NCI-H345 (cell line): ENCODE measurements at places on chromosomes 4 and X.

DNA sequence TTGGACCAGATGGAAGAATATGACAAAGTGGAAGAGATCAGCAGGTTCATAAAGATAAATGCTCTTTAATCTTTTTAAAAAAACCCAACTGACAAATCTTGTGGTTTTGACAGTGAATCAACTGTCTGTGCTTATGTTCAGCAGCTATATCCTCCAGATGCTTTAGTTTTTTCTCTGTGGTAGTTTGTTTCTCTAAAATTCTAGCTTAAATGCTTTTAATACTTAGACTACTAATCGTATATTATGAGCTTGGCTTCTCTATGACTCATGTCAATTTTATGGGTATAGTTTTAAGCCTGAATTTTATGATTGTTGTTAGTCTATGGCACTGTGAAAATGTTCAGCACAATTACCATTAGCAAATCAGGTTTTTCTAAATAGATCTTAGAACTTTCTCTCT lies 12.9 kb downstream of the HHIP start:
- DNase-seq = no peak

GRCh38 chr4:73650250-73650649 lies 30.0 kb upstream of the RASSF6 start:
- DNase-seq = no peak

DNA sequence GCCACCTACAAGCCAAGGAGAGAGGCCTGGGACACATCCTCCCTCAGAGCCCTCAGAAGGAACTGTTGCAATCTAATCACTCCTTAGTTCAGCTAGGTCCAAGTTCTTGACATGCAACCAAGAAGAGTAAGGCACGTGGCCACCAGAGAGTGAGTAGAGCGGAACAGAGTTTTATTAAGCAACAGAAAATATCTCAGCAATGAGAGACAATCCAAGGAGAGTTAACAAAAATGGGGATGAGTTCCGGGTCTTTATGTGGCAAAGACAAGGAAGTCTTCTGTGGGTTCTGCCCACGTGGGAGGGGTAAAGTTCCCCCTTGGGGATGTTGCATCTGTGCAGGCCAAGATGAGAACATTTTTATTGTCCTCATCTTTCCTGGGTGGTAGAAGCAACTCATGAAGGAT lies 38.5 kb upstream of the PROM1 start:
- DNase-seq = no peak

DNA sequence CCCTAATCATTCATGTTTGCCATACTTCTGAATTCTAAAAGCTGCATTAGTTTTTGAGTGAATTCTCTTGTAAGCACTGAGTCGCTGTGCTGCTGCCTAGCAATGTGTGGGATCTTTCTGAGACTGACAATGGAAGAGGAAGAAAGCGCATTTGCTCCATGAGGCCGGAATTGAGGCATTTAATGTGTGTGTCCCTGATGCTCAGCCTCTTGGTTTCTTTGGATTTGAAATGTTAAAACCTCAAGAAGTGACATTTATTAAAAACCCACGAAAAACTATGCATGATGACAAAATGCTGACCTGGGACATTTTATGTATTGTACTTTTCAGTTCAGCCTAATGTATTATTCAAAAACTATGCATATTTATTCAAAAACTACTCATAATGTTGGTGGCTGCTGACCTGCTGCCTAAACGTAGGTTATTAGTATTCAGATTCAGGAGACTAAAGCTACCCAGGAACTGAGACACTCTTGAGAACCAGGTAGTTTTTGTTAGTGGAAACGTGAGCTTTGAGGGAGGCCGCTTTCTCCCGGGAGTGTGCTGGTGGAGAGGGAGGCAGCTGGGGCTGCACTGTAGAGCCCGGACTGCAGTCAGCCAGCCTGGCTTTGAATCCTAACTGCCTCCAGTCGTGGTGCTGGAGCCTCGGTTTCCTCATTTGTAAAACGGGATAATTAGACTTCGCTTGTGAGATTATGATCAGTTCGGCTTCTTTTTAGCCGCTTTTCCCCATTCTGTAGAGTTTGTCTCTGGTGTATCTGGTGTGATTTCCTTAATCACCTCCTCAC lies 11.3 kb downstream of the RGS12 start:
- no peak for DNase-seq

DNA sequence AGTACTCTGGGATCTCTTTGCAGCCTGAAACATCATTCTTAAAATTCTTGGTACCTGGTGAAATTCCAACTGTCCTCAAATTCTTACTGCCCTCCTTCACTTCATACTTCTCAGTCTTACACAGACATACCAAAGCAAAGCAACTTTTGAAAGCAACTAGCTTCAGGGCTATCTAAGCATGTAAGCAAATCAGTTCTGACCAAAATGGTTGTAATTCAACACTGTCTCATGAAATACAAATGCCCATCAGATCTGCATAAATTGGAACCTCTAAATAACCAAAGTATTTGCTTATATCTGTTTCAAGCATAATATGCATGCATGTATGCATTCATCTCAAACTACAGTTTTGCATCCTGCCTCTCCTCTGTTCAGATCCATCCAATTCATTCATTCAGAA lies 308.1 kb upstream of the PPARGC1A start:
- DNase-seq = no peak

- DNase-seq = no peak
Measured at GRCh38 chrX:3046253-3047240, 5.3 kb downstream of the ARSF start.

GRCh38 chrX:101708163-101708562 lies 48.5 kb upstream of the ARMCX2 start:
- DNase-seq = no peak

- DNase-seq = no peak
Measured at GRCh38 chr4:136664988-136665387, 867.3 kb downstream of the PCDH18 start.

GRCh38 chrX:68945081-68945602 lies 116.3 kb downstream of the EFNB1 start:
- no peak for DNase-seq

- no peak for DNase-seq
Measured at GRCh38 chr4:106162278-106162677, 153.7 kb downstream of the TBCK start.

- no peak for DNase-seq
Measured at GRCh38 chrX:6095469-6095868, 133.2 kb downstream of the NLGN4X start.

DNA sequence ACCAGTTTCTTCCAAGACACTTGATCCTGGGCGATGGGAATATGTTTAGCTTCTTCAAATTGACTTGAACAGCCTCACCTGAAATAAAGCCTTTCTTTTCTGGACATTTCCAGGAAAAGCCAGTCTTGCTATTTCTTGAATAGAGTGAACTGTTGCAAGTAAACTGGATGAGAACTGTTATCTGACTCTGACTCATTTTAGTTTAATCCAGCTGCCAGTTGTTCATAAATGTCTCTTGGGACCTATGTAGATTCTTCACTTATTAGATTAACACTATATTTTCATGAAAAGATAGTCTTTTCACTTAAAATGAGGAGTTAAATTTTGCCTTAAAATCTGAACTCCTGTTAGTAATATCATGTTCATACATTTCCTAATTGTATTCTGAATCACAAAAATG lies 615.4 kb upstream of the GALNT7 start:
- DNase-seq = no peak

GRCh38 chrX:138487866-138488265 lies 223.7 kb downstream of the FGF13 start:
- DNase-seq = no peak

GRCh38 chrX:64427281-64427680 lies 32.0 kb upstream of the MTMR8 start:
- DNase-seq = no peak

GRCh38 chr4:24978291-24979075 lies 52.3 kb downstream of the LGI2 start:
- no peak for DNase-seq

DNA sequence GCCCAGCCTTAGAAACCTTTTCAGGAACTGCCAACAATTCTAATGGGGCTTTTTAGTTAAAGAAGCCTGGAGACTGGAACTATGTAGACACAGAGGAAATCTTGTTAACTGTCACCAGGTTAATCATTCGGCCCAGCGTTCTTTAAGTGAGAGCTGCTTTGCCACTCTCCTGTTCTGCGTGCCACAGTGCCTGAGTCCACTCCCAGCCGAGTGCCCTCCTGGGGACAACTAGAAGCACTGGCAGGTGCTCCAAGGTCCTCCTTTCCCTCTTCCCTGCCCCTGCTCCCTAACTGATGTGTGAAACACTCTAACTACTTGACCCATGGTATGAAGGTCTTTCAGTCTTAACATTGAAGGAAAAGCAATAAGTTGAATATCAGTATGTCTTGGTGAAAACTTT lies 151.2 kb upstream of the TLL1 start:
- no peak for DNase-seq

- no peak for DNase-seq
Measured at GRCh38 chr4:90648311-90648710, 521.1 kb downstream of the CCSER1 start.

- DNase-seq = no peak
Measured at GRCh38 chrX:111375747-111376146, 36.2 kb downstream of the DCX start.

DNA sequence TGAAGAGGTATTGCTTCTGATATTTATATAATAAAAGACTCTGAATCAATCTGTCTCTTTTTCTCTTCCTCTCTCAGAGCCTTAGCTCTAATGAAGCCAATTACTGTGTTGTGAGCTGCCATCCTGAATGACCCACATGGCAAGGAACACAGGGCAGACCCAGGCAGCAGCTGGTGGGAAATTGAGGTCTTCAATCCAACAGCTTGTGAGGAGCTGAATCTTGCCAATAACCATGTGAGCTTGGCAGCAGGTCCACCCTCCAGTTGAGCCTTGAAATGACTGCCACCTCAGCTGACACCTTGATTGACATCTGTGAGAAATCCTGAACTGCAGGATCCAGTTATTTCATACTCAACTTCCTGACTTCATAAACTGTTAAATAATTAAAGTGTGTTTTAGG lies 149.4 kb downstream of the NDST4 start:
- no peak for DNase-seq

GRCh38 chr4:7784131-7784870 lies 155.4 kb downstream of the AFAP1 start:
- DNase-seq = no peak

DNA sequence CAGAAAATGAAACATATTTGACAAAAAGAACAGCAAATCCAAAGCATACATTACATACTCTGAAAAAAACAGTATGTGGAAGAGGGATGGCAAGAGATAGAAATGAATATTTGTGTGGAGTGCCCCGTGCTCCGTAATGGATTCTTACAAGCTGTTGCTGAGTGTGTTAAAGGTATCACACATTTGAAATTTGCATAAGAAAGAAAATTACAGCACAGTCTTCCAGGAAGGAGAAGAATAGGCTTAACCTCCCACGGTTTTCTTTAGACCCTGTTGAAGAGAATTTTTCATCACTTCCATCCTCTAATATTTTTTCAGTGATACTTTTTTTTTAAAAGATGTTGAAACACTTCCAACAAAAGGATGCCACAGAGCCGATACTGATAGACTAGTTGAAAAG lies 1489.4 kb downstream of the RAPGEF2 start:
- DNase-seq = no peak

DNA sequence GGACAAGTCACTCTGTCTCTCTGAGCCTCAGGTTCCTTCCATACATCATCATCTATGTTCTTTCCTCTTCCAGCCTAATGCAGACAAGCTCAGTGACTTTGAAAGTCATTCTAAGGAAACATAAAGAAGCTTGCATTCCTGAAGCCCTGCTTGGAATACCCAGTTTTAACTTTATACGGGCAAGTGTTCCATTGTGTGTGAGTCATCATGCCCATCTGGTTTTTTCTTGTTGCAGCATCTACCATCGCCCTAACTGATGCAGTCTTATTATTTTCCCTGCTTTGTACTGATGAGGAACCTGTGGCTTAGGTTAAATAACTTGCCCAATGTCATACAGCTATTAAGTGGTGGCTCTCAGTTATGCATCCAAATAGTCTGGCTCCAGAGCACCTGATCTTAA lies 177.9 kb upstream of the RAI2 start:
- DNase-seq = no peak

DNA sequence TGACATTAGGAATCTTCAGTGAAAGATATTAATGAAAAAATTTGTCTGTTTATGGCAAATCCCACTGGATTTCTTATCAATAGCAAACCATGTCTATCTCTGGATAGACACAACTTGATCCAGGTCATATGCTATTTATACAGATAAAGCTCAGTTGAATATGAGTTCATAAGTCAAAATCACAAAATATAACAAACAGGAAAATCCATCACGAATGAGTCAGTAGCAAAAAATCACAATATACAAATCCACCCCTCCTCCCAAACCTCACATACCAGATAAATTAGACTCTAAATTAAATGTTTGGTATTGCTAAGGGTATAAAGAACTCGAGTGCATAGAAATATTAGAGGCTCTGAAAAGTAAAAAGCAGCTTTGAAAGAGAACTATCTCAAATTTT lies 420.5 kb downstream of the TLL1 start:
- no peak for DNase-seq

- no peak for DNase-seq
Measured at GRCh38 chr4:145493166-145493565, 11.5 kb downstream of the SMAD1 start.

- DNase-seq = no peak
Measured at GRCh38 chrX:125291124-125291523, 28.5 kb upstream of the TEX13C start.

- no peak for DNase-seq
Measured at GRCh38 chr4:8419222-8420041, 21.1 kb downstream of the ACOX3 start.

GRCh38 chr4:81459228-81459627 lies 12.5 kb downstream of the RASGEF1B start:
- no peak for DNase-seq

DNA sequence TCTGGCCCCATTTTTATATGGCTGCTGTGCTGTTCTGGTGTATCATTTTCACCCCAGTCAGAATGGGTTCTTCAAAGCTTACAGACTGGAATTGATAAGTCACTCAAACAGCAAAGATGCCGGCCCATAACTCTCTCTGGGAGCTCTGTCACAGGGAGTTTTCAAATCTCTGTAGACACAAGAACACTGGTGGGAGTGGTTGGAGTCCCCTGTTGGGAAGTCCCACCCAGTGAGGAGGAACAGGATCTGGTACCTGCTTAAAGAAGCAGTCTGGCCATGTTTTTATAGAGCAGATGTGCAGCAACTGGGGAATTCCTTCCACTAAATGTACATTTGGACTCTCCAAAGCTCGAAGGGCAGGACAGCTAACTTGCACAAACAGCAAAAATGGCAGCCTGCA lies 69.3 kb upstream of the UGT2B7 start:
- DNase-seq = no peak

DNA sequence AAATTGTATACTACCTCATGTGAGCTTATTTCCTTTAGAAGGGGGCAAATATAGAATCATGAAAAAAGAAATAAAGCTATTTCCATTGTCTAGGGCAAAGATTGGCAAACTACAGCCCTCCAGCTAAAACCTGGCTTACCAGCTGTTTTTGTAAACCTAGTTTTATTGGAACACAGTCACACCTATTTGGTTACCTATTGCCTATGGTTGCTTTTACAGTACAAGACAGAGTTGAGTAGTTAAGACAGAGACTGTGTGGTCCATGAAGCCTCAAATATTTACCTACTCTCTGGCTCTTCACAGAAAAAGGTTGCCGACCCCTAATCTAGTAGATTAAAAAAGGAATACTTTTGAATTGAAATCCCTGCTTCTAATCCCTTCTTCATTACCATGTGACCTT lies 88.8 kb upstream of the ENPP6 start:
- no peak for DNase-seq

GRCh38 chr4:73864365-73864764 lies 4.8 kb upstream of the CXCL1 start:
- peak; percentile 23 for DNase-seq
